ENCODE measurements at places on chromosomes 5 and 9. TPM values are rescaled to one million over a fixed set of nuclear protein-coding genes. Genes with fewer than 3 reads are reported as not detected.

The PAEP gene
- total RNA-seq = not detected

DNA sequence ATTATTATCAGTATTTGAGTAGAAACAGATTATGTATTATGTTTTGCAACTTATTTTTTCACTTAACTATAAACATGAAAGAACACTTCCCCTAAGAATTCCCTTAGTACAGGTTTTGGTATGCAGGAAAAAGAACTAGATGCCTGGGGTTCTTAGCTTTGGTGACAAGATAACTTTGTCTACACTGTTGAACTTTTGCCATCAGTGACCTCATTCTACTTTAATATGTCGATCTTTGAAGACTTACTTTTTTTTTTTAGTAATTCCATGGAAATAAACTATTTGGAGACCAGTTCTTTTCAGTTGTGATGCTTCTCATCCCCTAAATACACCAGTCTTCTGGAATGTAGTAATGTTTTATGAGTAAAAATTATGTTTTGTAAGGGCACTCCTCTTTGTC is 34.3 kb downstream of the ZNF462 start:
- DNase-seq = no peak

The SLIT3 gene
- total RNA-seq = 14.1 TPM

The PCA3 gene
- total RNA-seq = not detected

The PCDHAC2 gene
- total RNA-seq = 1.5 TPM

The PCDHA13 gene
- total RNA-seq = not detected

The LIX1 gene
- total RNA-seq = not detected

The SPATA31D4 gene
- not detected for total RNA-seq

DNA sequence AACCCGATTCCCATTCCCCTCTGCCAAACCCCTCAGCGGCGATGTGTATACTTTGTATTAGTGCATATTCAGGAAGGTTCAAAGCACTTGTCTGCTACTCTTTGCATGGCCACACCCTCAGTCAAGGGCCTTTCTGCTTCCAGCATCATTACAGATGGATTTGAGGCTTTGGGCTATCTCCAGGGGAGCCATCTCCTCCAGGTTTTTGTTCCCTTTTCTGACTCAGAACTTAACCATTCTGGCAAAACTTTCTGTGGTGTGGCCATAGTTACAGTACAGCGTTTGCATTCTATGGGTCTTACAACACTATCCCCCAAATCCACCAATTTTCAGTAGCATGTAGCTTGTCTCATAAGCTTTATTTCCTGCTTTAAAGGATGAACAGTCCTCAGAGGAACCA is 36.0 kb upstream of the SVEP1 start:
- DNase-seq = no peak

- peak; percentile 18 for DNase-seq
Observed at GRCh38 chr5:38660194-38660668, 103.8 kb upstream of the LIFR start.

The AGPAT2 gene
- total RNA-seq = 64.0 TPM

- no peak for DNase-seq
Observed at GRCh38 chr5:180637962-180638680, 11.3 kb downstream of the FLT4 start.

GRCh38 chr5:13749766-13750165 is 194.7 kb downstream of the DNAH5 start:
- no peak for DNase-seq

The SLC34A3 gene
- total RNA-seq = not detected

DNA sequence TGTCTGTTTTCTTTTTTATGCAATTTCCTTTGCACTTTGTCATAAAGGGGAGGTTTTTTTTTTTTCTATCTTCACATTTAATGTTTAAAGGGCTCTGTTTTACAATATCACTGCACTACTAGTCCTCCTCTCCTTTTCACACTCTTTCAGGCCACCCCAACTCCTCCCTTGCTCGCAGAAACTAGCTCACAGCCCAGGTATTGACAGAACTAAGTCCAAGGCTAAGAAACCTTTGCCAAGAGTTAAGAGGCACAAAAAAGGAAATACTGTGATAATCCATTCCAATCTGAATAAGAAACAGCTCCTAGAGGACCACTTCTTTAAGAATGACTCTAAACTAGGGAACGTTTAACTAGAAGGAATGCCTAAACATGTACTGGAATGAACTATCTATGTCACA is 1.1 kb upstream of the FGF10 start:
- DNase-seq = no peak

GRCh38 chr9:95992536-95992935 is 117.0 kb downstream of the ERCC6L2 start:
- no peak for DNase-seq

GRCh38 chr5:31106278-31106677 is 87.2 kb upstream of the CDH6 start:
- DNase-seq = no peak

The SHOC1 gene
- not detected for total RNA-seq

GRCh38 chr5:56710826-56711590 is 104.3 kb upstream of the MAP3K1 start:
- DNase-seq = no peak

- DNase-seq = no peak
Observed at GRCh38 chr9:113486327-113486726, 22.8 kb downstream of the RGS3 start.

DNA sequence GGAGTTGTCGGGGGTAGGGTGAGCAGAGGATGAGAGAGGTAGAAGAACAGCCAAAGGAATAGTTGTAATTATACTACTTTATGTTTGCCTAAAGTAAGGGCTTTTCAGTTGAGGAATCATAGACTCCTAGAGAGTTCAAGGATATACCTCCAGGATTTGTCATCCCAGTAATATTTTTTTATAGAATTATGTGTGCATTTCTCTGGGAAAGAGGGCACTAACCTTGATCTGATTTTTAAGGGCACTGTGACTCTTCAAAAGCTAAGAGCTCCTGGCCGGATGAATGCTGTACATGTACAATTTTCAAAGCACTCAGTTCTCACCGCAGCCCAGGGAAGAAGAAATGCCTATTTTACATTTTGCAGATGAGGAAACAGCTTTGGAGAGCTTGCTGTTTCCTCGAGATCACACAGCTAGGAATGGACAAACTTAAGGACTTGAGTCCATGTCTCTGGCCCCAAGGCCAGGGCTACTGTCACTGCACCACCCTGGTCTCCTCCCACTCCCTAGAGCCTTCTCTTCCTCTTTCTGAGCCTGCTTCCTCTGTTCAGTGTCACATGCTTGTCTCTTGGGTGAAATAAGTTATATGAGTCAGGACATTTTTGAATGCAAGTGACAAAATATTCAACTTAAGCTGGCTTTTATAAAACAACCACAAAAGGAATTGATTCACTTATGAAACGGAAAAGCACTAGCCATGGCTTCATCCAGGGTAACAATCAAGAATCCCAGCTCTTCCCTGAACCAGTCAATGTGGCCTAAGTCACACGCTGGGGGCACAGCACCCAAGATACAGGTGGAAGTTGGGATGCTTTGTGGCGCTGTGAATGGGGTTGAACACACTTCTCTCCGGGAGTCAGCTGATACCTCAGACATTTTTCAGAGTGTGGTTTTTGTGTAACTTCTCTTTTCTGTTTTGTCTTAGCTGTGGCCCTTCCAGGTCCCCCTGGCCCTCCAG is 45.7 kb upstream of the TGFBR1 start:
- no peak for DNase-seq

The PCDHB3 gene
- 1.3 TPM for total RNA-seq

- DNase-seq = no peak
Observed at GRCh38 chr5:39400713-39401578, 23.8 kb downstream of the DAB2 start.

- no peak for DNase-seq
Observed at GRCh38 chr9:4594545-4594944, 67.5 kb upstream of the PLPP6 start.

DNA sequence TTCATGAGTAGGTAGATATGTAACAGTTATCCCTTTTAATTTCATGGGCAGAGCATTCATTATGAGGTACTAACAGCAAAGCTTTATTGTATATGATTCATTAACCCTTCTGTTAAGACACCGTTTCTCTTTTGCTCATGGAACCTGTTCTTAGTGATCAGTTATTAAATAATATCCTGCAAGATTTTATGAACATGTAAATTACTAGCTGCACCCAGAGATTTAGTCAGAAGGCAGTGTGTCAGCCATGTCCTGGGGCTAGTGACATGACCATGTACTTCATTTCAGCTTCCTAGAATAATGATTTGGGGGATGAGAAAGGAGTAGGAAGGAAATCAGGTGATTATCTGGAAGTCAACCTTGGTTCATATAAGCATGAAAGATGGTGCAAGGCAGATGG is 7.0 kb downstream of the MAST4 start:
- DNase-seq = no peak

DNA sequence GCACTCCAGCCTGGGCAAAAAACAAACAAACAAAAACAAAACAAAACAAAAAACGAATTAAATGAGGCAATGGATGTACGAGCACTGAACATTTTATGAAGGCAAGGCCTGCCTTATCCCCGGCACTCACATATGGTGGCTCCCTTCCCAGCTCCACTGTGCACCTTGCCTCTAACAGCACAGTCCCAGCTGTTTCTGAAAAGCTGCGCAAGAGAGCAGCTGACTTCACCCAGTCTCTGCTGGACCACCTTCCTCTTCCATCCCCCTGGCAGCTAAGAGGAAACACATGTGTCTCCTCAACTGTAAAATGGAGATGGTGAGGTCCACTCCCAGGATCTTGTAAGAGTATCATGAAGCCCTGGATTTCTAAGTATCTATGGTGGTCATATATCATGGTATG is 100.7 kb downstream of the KLF4 start:
- DNase-seq = peak; percentile 18

Measured in heart right ventricle (tissue), 16 donors.